ENCODE measurements at places on chromosomes 13 and 19. TPM values are rescaled to one million over a fixed set of nuclear protein-coding genes. Genes with fewer than 3 reads are reported as not detected.

The ZIK1 gene
- total RNA-seq = 11.3 TPM

The THOP1 gene
- 26.1 TPM for total RNA-seq

The NLRP12 gene
- total RNA-seq = not detected

The C13orf46 gene
- 14.2 TPM for total RNA-seq

The TM9SF2 gene
- 60.0 TPM for total RNA-seq

The CLEC4G gene
- not detected for total RNA-seq

DNA sequence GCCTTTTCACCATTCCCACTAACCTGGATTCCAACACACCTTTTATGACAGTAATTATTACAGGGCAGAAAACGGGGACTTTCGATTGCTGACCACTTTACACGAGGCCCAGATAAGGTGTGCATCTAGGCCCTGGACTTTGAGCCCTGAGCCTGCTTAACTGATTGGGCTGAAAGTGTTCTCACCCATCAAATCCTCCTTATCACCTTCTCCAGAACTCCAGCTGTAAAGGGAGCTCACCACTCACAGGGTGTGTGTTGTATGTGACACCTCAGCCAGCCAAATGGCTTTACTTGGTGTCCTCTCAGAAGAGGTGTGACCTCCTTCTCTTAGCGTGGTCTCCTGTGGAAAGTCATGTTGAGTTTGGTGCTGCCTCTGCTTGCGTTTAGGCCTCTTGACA is 36.5 kb downstream of the SIPA1L3 start:
- no peak for DNase-seq

GRCh38 chr19:15154002-15154612 is 46.7 kb downstream of the NOTCH3 start:
- DNase-seq = no peak

GRCh38 chr19:16652854-16653253 is 7.1 kb downstream of the SMIM7 start:
- DNase-seq = no peak

DNA sequence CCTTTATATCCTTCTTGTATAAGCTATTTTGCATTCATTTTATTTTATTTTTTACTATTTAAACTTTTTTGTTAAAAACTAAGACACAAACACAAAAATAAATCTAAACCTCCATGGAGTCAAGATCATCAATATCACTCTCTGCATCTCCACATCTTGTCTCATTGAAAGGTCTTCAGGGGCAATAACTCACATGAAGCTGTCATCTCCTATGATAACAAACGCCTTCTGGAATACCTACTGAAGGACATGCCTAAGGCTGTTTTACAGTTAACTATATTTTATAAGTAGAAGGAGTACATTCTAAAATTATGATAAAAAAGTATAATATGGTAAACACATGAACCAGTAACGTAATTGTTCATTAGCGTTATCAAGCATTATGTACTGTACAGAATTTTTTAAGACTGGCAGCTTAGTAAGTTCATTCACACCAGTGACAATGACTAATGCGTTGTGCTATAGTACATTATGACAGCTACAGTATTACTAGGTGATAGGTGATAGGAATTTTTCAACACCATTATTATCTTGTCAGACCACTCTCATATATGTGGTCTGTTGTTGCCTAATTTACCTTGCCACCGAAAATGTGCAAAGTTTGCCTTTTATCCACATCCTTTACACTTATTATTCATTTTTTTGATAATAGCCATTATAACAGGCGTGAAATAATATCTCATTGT is 390.7 kb upstream of the SLITRK1 start:
- no peak for DNase-seq

DNA sequence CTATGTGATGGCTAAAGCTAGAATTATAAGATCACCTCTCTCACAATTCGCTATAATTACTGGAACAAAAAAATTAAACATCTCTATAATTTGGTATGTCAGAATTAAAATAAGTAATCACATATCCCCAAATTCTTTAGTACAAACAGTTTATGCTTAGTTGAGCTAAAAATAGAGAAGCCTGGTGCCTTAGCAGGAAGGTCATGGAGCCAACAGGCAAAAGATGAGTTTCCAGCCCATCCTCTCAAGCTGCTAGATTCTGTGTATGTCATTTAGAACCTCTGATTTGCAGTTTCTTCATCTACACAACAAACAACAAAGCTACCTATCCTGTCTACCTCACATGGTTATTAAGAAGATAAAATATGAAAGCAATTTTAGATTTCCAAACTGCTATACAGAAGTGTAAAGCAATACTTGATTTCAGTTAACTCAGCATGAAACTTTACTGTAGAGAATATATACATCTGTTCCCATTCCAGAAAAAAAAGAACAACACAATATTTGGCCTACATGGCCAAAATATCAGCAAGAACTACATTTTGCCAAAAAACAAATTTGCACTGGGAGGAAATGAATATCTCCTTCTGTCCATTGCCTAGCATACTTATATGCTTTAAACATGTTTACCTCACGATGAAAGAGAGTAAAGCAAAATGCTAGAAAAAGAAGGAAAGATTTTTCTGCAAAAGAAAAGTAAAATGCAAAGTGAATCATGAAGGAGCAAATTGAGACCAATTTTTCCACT is 294.0 kb upstream of the MIR17HG start:
- DNase-seq = no peak

DNA sequence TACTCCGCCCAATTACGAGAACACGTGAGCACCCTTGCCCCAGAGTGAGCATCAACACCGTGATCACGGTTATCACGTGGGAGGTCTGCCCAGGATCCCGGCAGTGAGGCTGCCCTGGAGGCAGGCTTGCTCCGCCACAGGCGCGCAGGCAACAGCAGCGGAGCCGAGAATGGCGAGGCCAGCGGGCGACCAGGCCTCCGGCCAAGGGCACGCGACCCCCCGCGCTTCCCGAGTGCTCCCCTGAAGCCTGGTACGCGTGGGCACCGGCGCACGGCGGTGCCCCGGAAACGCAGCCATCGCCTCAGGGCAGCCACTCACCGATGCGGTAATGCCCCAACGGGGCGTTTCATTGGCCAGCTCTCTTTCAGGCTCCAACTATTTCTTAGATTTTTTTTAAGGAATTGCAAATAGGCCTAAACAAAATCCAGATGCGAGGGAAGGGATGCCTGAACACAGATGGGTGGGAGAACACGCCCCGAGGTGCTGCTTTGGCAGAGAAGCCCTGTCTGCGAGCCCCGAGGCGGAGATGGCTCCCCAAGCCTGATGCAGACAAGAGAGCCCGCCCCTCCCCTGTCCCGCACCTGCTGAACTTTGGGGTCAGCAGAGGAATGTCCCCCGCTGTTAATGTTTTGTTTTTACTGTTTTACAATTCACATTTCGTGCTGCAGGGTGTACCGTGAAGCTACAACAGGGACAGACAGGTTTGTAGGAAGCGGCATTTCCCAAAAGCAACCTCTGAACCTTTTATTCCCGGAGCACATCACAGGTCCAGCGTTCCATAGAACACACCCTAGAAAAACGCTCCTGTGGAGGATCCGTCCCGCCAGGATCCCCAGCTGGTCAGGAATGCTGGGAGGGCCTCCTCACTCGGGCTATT is 132.7 kb downstream of the ZDHHC20 start:
- DNase-seq = no peak

GRCh38 chr13:103961129-103961528 is 894.9 kb upstream of the SLC10A2 start:
- no peak for DNase-seq

DNA sequence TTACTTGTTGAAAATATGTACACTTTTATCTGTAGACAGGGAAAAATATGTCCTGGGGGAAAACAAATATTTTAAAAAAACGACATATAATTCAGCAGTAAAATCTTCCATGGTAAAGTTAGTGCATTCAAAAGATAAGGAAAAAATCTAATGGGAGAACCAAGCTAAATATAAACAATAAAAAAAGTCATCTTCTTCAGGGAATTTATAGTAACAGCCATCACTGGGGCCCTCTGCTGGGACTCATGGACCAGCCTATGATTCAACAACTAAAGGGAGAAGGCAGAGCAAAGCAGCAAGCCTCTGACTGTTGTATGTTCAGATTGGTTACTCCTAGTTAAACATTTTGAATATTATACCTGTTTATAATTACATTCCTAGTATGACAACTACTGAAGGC is 93.0 kb downstream of the ITGBL1 start:
- DNase-seq = no peak

GRCh38 chr19:49475995-49476880 is 2.2 kb downstream of the FLT3LG start:
- DNase-seq = peak; percentile 68

DNA sequence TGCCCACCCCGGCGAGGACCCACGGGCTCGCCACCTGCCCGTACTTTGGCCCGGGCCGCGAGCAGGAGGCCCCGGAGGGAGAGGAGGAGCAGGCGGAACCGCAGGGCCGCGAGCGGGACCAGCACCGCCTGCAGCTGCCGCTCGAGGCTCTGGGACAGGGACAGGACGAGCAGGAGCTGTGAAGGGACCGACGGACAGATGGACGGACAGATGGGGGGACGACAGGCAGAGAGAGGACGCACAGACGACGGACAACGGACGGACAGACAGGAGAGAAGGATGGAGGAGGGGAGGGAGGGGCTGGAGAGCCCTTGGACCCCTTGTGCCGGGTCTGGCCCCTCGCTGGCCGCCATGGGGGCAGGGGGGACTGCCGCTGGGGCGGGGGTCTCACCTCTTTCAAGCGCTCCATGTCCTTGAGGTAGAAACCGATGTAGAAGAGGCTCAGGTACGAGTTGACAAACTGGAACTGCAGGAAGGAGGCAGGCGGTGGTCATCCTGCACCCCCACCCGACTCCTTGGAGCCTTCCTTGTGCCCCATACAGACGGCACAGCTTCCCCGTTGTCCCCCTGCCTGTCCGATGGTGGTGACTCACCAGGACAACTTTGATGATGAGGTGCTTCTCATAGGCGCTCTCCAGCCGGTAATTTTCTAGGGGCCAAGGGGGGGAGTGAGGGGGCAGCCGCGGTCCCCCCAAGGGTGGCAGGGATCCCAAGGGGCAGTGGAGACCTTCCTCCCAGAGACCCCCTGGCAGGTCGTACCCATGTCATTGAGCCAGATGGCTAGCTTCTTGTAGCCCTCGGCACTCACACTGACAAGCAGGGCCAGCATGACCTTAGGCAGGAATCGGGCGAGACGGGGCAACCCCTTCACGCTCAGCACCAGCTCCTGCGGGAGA is 5.0 kb downstream of the ANO8 start:
- DNase-seq = no peak

- no peak for DNase-seq
These were observed 75.2 kb upstream of the UBL3 start for GRCh38 chr13:29925457-29926097.

DNA sequence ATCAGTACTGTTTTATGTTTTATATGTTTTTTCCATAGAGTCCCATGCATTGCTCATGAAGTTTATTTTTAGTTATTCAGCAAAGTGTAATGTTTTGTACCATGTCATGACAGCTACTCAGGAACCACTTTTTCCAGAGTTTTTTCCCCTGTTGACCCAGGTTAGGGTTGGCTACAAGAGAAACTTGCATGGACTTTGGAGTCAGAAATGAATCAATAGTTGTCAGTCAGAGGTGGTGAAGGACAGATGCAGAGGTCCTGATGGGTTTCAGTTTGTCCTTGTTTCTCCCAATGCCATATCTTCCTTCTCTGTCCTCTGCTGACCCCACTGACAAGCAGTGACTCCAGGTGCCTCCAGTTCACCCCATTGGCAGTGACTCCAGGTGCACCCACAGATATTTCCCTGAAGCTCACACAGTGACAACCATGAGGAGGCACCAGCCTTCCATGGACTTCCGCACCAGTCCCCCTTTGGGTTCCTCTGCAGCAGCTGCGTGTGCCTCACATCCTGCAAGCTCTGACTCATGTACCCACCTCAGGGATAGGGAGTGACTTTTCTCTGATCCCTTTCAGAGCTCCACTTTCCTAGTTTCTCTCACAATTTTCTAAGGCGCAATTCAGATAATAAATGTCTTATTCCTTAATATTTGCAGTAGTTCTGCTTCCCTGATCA is 92.1 kb downstream of the AKAP11 start:
- no peak for DNase-seq

DNA sequence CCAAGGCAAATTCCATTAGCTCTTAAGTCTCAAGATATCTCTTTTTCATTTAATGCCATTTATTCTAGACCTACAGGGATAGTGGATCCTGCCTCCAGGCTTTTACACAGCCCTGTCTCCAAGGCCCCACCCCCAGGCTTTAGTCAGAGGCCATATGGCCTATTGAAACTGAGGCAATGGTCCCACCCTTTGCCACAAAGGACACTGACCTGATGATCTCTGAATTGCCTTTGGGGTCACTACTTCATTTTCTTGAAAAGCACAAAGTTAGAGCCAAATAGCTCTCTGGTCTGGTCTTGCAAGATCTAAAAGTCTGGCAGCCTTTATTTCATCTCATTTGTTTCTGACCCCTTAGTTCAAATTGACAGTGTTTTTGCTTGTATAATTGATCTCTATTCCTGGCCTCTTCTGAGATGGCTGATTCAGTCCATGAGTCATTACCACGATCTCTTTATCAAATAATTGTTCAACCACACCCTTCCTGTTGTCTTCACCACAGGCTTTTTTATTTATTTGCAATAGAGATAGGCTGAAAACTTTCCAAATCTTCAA is 209.8 kb downstream of the FGF14 start:
- DNase-seq = no peak

GRCh38 chr13:23321535-23322241 is 111.8 kb downstream of the SACS start:
- DNase-seq = peak; percentile 4

DNA sequence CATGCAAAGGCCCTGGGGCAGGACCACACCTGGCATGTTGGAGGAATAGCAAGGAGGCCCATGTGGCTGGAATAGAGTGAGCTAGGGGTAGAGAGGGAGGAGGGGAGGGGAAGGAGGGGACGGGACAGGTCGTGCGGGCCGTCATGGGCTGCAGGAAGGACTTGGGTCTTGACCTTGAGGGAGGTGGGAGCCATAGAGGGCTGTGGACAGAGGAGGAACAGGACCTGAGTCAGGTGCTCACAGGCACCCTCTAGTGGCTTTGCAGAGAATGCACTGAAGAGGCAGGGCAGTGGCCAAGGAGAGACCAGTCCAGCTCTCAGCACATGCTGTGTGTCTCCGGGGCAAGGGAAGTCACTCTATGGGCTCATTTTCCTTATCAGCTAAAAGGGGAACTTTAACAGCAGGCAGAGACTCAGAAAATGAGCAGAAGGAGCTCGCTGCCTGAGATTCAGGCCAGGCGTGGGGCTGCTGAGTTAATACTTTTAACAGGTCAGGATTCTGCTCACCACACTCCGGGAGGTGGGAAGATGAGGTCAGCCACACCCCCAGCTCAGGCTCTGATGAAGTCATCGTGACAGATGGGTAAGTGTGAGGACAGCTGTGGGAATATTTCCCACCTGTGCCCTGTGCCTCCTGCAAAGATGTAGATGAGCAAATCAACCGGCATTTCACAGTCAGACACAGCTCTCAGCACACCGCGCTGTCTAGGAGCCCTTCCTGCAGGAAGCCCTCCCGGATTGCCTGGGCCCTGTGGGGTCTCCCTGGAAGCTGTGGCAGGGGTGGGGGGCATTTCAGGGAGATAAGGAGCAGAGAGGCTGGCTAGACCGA is 6.0 kb upstream of the TNFAIP8L1 start:
- peak; percentile 40 for DNase-seq

- DNase-seq = no peak
These were observed 7.9 kb upstream of the ZNF726 start for GRCh38 chr19:23906835-23907234.
